Urinary bladder (tissue), 4 donors: ENCODE measurements at places on chromosomes 1 and 21. TPM values are rescaled to one million over a fixed set of nuclear protein-coding genes. Genes with fewer than 3 reads are reported as not detected.

- DNase-seq = no peak
Observed at GRCh38 chr1:34865981-34866761, 6.6 kb upstream of the SMIM12 start.

GRCh38 chr1:3067671-3068563, 1.1 kb upstream of the PRDM16 start:
- DNase-seq = no peak

DNA sequence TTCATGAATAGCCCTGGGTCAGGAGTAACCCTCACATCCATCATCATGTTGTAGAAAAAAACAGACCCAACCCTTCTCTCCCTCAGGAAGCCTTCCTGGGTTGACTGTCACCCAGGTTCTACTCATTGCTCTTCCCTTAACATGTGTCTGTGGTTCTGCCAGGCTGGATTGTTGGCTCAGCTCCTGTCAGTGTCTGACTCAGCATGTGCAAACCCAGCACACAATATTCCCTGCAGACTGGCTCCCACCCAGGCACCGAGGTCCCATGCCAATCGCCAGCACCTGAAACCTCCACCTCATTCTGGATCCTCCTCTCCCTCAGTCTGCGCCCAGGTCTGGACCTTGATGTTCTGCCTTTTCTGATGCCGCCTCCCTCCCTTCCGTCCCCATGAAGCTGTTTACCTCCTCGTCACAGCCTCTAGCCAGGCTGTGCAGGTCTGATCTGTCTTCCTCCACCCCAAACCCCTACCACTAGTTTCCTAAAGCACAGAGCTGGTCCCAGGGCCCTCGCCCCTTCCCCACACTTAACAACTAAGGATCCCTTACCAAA, 4.3 kb upstream of the S100A8 start:
- DNase-seq = no peak

The B3GALNT2 gene
- polyA plus RNA-seq = 19.6 TPM

DNA sequence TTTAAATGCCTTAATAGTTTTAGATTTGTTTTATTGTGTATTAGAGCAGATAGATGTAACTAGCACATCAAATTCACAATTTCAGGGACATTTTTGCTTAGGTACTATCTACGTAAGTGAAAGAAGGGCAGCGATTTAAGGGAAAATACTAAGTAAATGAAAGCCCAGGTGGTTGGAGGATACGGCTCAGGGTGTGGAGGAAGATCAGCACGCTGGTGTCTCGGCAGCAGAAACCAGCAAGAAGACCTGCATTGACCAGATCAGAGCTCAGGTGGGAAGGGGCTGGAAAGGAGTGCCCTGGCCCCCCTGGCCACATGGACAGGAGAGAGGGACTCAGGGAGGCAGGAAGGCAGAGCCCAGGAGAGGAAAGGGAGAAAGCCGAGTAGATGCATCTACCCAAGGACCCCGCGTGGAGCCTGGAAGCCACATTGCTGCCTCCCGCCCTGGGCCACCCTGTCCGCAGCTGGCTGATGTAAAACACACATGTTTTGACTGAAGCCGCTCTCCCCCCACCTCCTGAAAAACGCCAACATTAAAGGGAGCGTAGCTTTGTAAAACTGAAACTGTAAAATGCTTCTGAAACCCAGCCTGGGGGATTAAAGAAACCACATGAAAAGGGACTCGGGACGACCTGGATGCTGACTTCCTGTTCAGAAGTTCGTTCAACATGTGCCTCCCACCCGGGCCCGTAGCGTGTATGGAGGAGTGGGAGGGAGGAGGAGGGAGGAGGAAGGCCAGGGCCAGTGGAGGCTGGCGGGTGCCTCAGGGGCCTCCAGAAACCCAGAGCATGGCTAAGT, 72.6 kb upstream of the TARDBP start:
- no peak for DNase-seq

- no peak for DNase-seq
Observed at GRCh38 chr1:221187174-221187573, 307.9 kb downstream of the HLX start.

DNA sequence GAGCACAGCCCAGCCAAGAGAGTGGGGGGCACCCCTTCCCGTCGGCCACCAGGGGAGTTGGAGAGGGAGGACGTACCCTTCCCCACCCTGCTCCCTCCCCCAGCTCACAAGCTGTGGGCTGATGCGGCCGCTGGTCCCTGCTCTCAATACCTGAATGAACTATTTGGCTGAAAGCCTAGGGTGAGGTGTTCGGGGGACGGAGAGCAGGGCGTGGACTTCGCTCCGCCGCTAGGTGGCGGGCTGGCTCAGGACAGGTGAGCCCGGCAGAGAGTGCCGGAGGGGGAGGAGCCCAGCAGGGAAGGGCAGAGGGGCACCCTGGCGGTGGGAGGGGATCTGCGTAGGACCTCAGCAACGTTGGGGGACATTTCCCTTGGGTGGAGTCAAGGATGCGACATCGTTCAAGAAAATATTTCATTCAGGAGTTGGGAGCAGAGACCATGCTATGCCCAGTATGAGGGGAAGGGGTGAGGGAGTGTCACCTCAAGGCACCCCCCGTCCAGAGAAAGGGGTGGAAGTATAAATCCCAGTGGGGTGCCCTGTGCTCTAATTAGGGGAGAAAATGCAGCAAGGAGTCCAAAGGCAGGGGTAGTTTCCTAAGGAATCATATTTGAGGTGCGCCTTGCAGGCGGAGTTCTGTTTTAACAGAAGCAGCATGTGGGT, 12.0 kb upstream of the RHBG start:
- no peak for DNase-seq

The PHC2 gene
- polyA plus RNA-seq = 179 TPM

DNA sequence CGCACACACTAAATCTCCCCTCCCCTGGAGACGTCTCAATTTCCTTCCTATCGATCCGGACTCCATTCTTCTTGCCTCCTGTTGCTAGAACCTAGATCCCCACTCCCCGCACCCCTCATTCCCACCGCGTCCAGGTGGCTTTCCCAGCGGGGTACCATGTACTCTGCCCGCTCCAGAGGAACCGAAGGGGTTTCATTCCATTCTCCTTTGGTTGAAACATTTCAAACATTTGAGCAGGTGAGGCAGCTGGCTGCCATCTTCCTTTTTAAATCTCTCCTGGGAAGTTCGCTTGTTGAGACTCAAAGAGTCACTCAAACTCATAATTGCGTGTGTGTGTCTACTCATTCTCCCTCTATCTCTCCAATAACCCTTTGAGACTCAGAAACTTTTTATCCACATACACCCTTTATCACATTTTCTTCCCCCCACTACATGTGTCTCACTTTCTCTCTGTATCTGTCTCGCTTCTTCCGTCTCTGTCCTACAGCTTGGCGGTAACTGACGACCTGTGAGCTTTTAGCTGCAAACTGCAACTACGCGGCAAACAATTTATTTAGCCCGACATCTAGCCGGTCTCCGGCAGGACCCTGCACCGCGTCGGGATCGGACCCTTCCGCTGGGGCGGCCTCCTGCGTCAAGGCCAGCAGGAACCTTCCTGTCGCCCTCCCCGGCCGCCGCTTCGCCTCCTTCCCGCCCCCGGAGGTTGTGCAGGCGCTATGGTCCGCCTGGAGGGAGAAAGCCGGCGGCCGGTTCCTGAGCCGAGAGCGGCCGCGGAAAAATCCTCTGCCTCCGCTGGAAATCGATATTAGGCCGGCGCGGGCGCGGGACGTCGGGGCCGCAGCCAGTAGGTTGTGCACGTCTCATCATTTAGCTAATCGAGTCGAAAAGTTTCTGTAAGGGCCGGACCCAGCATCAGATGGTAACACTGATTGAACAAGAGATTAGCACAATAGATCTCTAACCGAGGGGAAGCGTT, 3.0 kb upstream of the FOXD3 start:
- no peak for DNase-seq

- DNase-seq = peak; percentile 85
Observed at GRCh38 chr1:203306089-203306964, 1.0 kb downstream of the BTG2 start.

The ATP1A2 gene
- 41.5 TPM for polyA plus RNA-seq

The ECE1 gene
- 121 TPM for polyA plus RNA-seq

The C4BPA gene
- 0.91 TPM for polyA plus RNA-seq

DNA sequence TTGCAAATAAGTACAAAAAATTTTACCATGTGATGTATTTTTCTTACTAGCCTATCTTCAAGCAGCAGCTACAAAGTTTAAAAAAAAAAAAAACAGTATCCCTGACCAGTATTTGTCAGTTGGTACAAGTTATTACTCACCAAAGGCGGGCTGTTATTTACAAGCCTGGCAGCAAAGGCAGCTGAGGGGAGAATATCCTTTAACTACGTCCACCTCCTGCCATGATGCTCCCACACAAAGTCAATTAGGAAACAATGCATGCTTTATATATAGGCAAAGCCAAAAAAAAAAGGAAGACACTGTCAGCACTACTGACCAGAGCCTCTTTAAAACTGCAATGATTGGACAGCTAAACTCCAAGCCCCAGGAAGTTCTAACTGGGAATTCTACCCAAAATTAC, 13.7 kb downstream of the PSMA5 start:
- DNase-seq = no peak

GRCh38 chr1:189374816-189375215, 1102.8 kb downstream of the BRINP3 start:
- DNase-seq = no peak

DNA sequence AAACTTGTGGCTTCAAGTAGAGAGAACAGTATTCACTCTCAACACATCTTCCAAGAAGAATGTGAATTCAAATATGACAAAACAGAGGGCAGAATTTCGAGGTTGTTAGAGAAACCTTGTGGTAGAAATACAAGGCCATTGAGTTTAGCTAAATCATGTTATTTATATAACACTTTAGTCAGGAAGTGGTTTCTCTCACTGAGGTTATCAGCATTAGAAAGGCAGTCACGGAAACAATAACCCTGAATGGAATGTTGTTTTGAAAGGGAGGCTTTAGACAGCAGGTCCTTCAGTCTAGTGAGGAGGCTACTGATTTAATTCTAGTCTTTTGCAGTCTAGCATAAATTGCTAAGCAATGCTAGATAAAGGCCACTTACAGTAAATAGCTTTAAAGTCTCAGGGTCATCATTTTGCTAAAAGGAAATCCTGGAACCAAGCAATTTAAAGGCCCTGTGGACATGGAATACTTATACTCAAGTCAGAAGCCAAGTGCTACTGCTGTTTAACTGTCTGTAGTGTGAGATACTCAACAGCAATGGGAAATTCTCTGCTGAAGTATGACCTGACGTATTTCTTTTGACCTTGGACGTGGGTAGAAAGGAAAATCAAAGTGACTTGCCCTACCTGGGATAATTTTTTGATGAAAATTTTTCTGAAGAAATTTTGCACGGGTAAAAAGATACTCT, 89.0 kb upstream of the CHODL start:
- DNase-seq = no peak

The EBNA1BP2 gene
- 63.2 TPM for polyA plus RNA-seq

DNA sequence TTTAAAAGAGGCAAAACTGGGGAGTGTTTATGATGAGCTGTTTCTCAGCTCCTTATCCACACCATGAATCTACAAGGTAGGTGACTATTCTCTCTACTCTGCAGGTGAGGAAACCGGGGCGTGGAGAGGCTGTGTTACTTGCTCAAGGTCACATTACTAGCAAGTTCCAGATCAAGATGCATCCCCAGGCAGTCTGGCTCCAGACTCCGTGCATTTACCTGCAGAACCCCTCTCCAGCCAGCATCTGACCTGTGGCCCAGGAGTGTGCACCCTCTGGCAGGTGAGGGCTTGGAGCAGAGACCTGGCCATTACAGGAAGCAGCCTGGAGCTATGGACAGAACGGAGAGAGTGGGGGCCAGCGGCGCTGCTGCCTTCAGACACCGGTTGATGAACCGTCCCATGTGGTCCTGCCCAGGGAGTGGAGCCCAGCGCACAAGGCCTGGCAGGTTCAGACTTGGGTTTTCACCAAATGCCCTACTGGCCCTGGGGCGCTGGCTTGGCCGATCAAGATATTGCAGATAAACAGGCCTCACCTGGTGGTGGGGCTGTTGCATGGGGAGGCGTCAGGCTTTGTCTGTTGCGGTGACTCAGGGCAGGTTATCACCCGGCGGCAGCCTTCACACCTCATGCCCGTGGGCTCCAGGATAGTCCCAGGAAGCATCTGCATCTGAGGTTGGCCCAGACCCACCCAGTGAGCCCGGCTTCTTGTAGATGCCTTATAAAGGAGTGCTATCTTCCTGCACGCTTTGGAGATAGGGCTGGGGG, 29.2 kb upstream of the WNT4 start:
- no peak for DNase-seq
